ENCODE measurements at places on chromosomes 6 and 20.

DNA sequence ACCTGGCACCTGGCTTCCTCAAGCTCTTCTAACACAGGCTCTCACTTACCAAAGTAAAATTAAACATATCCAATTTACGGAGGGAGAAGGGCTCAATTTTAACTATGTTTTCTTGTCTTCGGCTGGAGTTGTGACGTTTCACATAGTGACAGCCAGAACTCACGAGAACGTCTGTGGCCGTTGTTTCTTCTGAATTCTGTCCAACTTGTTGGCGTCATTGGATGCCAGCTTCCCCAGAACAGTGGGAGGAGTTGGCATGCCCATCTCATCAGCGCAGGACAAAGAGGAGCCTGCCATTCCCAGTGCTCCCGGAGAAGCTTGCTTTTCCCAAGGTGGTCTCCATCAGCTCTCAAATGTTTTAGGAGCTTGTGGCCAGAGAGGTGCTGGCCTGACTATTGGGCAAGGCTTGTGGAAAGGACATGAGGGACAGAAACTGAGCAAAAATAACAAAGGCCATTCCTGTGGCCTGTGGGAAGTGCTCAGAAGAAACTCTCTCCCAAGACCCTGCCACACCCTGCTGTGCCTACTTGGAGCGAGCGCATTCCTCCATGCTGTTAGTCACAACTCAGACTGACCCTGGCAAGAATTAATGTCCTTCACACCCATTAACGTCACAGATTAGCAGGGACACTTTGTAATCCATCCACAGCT is 265.4 kb upstream of the CDH4 start:
- no peak for DNase-seq

- no peak for DNase-seq
These were observed 149.4 kb downstream of the DHX35 start for GRCh38 chr20:39111359-39112177.

GRCh38 chr6:37135835-37136694 is 33.9 kb upstream of the PIM1 start:
- DNase-seq: no peak

DNA sequence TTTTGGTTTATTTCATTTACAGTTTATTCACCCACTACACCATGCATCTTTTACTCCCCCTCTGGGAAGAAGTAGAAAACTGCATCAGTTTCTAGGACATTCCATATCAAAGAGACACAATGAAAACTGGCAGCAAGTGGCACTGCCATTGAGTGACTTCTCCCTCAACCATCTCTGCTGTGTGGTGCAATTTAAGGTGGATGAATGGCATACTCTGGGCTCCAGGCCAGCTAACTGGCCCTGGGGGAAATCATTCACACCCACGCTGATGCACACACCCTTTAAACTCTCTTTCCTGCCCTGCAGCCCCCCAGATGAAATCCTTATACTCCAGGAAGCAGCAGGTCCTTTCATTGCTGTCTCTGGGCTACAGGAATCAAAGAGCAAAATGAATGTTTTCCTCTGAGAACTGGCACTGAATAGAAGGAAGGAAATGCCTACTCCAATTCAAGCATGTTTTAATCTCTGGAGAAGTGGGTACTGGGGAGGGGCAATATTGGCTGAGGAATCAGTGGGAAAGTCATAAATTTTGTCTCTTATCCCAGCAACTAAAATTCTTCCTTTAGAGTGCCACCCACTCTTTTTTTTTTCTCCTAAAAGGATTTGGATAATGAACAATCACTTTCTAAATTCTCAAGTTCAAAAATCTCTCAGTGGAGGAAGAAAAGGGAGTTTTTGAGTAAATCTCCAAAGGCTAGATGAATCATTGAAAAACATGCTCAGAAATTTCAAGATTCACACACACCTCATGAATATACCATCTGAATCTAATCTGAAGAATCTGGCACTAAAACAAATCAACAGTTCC is 16.9 kb upstream of the RFPL4B start:
- DNase-seq: no peak

DNA sequence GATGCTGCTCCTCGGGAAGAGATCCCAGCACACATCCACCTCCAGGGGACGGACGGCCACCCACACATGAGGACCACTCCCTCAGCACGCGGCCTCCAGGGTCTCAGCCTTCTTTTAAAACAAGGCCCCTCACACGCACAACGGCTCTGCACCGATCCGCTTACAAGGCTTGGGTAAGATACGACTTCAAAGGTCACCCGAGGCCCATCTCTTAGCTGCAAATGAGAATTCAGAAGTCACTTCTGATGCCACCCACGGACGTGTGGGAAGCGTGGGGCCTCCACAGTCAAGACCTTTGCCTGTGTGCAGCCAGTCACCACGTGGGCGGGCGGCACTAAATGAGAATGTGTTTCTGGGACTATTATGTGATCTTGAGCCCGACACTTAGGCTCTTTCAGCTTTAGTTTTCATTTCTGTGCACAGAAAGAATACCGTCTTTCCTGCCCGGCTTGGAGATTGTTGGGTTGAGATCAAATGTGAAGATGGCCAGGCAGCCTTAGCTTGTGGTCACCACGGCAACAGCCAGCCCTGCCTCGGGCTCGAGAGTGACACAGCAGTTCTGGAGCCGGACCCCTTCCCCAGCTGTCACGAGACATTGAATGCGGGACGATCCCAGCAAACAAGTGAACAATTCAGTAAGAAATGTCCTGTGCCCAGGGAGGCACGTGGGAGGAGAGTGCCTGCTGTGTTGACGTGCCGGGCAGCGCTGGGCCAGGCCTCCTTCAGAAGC is 91.6 kb downstream of the RAMACL start:
- no peak for DNase-seq

DNA sequence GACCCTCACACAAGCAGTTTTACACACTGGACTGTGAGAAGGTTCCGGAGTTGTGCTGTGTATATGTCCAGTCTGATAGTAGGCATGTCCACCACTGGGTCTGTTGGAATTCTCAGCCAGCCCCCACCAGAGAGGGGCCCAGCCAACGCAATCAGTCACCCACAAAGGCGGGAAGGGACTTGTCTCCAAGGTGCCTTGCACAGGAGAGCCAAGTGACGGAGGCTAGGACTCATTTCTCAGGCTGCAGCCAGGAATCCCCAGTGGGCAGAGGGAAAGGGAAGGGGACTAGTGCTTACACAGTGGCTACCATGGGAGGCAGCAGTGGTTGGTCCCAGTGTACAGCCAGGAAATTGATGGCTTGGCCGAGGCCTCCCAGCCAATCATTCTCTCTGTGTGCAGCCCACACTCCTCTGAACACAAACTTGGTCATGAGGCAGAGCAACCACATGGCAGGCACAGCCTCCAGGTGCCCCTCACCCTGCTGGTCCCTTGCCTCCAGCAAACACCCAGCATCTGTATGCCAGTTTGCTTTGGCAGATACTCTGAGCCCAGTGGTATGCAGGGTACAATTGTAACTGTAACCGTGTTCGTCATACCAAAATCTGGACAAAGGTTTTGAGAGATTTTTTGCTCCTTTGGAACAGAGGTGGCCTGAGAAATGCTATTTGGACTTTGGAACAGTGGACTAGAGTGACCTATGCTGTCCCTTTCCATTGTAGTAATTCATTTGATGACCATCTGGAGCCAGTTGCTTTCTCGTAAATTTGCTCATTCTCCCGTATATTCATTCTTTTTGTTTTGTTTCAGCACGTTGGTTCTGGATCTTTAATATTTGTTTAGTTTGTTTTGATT is 72.9 kb upstream of the MYL9 start:
- no peak for DNase-seq

GRCh38 chr20:44646023-44646640 is 5.4 kb downstream of the ADA start:
- DNase-seq: no peak

Measured in effector memory CD4-positive, alpha-beta T cell (primary cell).